ENCODE measurements at places on chromosomes 11 and 22.
A peak's percentile ranks its signal among the peaks of the same experiment; 100 is the strongest.

- no peak for DNase-seq
Observed at GRCh38 chr11:69635804-69636511, 5.0 kb upstream of the CCND1 start.

- DNase-seq: no peak
Observed at GRCh38 chr11:95674657-95675358, 114.8 kb downstream of the FAM76B start.

DNA sequence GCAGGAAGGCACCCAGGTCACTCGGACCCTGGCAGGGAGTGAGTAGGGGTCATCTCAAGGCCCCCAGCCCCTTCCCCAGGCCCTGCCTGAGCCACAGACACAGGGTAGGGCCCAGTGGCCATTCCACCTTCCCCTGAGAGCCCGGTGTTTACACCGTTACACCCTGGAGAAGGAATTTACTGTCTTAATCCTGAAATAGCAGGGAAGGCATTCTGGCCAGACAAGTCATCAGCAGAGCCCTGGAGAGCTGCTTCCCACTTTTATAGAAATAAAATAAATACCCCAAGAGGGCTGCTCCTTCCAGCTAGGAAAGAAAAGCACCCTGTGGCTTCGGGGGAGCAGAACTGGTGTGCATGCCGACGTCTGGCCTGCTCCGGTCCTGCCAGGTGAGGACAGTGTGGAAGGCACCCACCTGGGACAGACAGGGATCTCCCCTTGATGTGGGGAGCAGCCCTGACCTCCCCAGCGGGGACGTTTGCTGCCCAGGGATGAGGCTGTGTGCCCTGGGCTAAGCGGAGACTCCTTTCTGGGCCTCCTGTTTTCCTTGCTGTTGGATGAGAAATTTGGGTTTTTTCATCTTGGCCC lies 180.0 kb downstream of the MN1 start:
- DNase-seq: no peak

- no peak for DNase-seq
Observed at GRCh38 chr22:19887256-19887985, 32.7 kb upstream of the GNB1L start.

- no peak for DNase-seq
Observed at GRCh38 chr11:120284272-120284671, 40.8 kb upstream of the TLCD5 start.

GRCh38 chr22:27142286-27142685 lies 484.9 kb downstream of the MIAT start:
- no peak for DNase-seq

DNA sequence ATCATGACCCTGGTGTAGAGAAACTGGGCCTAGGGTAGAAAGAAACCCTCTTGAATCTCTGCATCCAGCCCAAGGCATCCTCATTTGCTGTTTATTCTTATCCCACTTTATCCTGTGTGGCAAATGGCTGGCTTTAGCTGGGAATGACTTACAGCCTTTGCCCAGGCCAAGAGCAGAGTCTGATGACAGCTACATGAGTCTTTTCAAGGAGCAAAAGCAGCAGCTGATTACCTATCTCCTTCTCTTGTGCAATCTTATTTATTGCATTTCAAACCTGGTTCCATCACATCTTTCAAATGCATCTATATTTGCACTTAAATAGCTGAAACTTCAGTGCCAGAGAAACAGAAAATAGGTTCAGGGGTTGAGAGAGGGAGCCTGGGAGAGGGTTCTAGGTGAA lies 26.1 kb downstream of the SYT13 start:
- DNase-seq: no peak

DNA sequence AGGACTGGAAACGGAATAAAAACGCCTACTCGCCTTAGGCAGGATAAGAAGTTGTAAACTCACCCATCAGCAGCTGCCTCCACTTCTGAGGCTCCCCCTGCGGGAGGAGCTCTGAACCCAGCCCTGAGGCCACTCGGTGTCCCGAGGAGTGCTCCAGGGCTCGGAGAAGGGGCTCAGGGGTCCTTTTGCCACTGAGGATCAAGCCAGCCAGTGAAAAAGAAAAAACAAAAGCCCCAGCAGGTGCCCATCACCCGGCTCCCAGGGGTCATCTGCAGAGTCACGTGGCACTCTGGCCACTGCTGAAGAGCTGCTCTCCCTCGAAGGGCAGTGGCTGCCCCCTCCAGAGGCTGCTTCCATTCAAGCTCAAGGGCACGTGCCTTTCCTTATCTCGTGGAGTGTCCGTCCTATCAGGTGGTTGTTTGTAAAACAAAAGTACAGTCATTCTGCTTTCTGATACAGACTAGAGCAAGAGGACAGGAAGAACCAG lies 29.0 kb downstream of the NUP50 start:
- DNase-seq: no peak

GRCh38 chr11:37404231-37404630 lies 806.2 kb upstream of the RAG2 start:
- DNase-seq: no peak

DNA sequence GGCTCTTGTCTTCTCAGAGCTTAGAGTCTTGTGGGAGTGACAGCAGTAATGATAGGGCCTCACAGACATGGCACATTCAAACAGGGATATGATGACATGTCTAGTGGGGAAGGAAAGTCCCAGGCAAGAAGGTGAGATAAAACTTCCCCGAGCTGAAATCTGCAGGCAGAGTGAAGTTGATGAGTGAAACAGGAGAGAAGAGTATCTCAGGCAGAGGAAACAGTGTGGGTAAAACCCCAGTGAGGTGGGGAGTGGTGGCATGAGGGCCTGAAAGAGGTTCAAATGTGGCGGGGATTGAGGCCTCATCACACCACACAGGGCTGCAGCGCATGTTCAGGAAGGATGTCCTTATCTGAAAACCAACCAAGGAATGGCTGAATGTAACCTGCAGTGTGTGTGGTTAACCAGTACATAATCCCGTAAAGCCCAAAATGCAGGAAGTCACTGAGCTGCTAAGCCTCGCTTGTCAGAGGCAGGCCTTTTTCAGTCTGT lies 153.8 kb upstream of the E2F8 start:
- DNase-seq: no peak

- DNase-seq: no peak
Observed at GRCh38 chr11:95883381-95883780, 40.5 kb downstream of the MTMR2 start.

DNA sequence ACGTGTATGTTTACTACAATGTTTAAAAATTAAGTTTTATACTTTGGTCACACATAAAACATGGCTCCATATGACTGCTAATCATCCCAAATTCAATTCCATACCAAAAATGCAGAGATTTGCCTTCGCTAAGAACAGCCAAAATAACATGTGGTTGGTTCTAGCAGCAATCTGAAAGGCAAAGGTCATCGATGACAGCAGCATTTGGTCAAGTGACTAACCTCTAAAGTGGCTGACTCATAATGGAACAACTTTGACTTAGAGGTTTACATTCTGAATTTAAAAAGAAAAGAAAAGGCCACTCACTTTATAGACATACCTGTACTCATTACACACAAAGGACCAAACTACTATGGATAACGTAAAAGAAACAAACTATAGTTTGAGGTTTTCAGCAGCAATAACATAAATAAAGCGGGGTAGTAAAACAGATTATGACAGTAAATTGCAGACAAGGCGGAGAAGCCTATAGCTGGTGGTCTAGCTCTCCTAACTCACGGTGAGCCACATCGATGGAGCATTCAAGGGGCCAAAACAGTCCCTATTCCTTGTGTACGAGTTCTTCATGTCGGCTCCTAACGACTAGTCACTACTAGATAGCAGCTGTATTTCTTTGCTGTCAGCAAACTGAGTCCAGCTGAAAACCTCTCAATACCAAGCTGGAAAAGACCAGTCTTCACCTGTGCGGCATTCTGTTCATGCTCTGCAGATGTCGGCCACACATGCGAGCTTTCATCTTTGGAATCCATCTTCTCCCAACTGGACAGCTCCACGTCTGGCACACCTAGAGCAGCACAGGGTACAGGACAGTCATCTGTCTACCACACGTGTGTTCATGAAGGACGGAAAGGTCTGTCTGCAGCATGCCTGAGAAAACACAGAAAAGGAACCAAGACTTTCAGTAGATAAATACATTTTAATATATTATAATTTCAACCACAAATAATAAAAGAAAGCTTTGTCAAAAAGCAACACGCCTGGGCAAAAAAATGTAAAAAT lies 42.1 kb downstream of the PRDM10 start:
- peak; percentile 58 for DNase-seq

- no peak for DNase-seq
Observed at GRCh38 chr11:6111673-6112072, 4.2 kb downstream of the OR56B4 start.

- DNase-seq: no peak
Observed at GRCh38 chr22:42279425-42280020, 9.1 kb upstream of the TCF20 start.

- DNase-seq: no peak
Observed at GRCh38 chr11:114556135-114556534, 3.5 kb downstream of the NXPE1 start.

GRCh38 chr11:118629761-118630661 lies 22.6 kb downstream of the PHLDB1 start:
- no peak for DNase-seq

GRCh38 chr11:128336203-128336602 lies 251.2 kb downstream of the ETS1 start:
- DNase-seq: peak; percentile 67

DNA sequence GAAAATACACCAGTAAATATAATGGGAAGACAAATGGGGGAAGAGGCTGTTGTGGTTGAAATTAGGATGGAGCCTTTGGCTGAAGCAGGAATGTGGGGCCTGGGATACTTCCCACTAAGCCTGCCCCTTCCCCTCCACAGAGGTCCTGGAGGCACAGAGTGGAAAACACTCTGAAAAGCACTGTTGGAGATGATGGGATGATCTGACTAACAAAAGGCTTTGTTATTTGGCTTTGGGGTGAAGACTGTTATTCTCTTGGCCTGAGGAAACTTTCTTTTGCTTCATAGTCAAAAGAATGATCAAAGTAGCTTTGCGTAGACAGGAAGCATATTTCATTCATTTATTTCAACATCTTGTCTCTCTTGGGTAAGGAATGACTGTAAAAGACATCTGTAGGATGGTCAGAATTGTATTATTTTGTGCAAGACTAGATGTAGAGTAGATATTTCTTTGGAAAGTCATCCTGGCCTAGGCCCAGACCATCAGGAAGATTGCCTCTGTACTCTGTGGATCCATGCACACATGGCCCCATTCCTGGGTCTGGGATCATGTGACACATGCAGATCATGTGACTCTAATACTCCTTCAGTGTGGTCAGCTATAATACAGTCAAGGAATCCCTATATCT lies 111.4 kb downstream of the SPON1 start:
- no peak for DNase-seq

- DNase-seq: peak; percentile 34
Observed at GRCh38 chr11:85718126-85718943, 32.3 kb upstream of the CCDC89 start.

DNA sequence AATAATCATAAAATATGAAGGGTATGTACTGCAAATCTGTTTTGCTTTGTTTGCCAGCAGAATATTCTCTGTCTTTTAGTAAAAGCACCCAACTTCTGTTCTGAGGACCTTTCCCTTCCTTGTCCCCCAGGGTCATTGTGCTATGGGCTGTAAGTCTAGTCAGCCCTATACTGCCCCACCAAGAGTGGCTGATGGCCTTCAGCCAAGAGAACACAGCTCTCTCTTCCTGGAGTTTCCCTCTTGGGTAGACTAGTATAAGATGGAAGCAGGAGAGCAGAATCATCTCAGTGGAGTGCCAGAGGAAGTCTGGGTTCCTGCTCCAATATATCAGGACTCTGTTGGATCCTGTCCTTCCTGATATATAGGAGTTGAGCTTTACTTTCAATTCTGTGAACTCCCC lies 29.0 kb downstream of the MMP13 start:
- no peak for DNase-seq

- DNase-seq: peak; percentile 85
Observed at GRCh38 chr11:74397501-74398243, 561 bp downstream of the PGM2L1 start.

- DNase-seq: no peak
Observed at GRCh38 chr11:108959105-108959761, 294.4 kb downstream of the DDX10 start.

DNA sequence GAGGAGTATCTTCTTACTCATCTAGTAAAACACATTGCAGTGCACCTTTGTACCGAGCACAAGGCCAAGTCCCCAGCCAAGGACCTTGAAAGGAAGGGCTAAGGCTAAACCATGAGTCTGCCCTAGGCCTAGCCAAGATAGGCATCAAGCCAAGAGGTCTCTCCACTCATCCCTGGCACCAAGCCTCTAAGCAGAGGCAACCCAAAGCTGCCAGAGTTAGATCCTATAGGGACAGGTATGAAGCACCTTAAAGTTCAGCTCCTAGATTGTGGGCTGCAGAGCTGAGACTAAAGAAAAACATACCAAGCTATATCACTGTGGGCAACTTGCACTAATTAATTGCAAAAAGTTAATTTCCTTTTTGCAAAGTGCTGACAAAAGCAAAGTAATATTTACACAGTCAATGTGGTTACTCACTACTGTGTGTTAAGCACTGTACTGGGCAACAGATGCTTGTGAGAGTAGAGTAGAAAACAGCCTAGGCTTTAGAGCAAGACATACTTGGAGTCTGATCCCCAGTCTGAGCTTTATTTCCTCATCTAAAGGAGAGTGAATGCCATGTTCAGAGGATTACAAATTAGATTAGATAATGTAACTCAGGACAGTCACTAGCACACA lies 7.2 kb downstream of the COA4 start:
- DNase-seq: no peak

DNA sequence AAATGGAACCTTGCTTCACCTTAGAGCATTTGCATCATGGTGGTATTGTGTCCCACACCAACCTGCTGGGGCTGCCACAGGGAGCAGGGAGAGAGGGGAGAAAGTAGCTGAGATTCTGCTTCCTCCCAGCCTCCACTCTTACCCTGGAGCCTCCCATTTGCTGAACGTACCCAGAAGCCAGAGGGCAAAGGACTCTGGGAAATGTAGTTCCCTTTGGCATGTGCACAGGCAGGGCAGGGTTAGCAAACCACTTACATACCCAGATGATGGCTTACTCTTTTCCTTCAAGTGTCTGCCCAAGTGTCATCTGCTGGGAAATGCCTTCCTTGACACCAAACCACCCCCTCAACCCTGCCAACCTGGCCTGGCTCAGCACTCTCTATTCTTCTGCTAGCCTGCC lies 16.9 kb downstream of the SMIM38 start:
- no peak for DNase-seq

DNA sequence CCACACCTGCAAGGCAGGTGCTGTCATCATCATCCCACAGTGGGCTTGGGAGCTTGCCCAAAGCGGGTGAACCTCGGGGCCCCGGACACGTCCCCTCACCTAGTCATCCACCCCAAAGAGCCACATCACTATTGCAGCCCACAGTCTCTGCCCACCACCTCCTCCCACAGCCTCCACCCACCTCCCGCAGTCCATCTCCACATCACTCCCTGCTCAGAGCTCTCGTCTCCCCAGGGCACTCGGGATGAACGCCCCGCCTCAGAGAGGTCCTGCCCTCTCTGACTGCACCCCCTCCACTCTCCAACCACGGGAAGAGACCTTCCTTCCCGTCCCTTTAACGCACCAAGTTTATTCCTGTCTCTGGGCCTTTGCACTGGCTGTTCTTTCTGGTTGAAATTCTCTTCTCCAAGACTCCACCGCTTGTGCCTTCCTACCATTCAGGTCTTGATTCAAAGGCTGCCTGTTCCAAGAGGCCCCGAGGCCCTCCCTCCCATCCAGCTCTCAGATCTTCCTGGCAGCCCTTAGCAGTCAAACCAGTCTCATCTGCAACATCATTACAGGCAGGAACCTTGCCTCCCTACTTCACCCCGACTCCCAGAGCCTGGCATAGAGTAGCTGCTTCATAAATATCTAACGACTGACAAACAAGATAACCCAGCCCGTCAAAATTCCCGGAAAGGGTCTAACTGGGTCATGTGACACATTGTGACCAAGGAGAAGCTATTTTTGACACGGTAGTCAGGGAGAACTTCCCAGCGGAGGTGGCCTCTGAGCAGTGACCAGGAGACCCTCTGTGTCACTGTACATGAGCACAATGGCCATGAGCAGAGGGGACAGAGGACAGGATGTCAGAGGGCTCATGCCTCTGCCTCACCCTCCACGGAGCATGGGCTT lies 11.1 kb downstream of the KCNJ4 start:
- DNase-seq: no peak
